ENCODE measurements at places on chromosomes 7 and 10.

DNA sequence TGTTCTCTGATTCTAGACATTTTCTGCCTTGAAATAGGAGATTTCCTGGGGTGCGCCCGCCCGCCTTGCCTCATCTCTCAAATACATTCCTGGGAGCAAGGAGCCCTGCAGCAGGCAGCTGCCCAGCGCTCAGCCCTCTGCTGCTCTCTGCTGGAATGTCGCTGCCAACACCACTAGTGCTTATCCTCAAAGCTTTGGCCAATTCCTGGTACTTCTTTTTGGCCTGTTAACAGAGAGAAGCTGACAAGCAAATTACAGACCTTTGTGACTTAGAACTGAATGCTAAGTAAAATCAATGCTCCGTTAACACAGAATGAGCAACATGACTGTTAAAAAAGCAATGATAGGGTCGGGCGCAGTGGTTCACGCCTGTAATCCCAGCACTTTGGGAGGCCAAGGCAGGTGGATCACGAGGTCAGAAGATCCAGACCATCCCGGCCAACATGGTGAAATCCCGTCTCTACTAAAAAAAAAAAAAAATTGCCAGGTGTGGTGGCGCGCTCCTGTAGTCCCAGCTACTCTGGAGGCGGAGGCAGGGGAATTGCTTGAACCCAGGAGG is 41.9 kb upstream of the SYPL1 start:
- peak; percentile 86 for DNase-seq

GRCh38 chr10:62225362-62225761 is 43.3 kb downstream of the RTKN2 start:
- no peak for DNase-seq

DNA sequence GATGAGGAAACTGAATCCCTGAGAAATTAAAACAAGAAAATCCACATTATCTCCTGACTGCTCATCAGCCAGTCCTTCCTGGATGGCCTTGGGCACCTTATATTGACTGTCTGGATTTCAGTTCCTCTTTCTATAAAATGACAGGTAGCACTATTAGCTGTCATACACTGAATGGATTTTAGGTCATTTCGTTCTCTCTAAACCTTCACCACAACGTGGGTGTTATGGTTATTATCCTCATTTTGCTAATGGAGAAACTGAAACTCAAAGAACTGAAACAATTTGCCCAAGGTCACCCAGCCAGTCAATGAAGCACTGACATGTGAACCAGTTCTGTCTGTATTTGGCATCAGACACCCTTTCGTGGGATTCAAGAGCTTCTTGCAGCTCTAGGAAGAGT is 193.8 kb downstream of the CYP26A1 start:
- no peak for DNase-seq

DNA sequence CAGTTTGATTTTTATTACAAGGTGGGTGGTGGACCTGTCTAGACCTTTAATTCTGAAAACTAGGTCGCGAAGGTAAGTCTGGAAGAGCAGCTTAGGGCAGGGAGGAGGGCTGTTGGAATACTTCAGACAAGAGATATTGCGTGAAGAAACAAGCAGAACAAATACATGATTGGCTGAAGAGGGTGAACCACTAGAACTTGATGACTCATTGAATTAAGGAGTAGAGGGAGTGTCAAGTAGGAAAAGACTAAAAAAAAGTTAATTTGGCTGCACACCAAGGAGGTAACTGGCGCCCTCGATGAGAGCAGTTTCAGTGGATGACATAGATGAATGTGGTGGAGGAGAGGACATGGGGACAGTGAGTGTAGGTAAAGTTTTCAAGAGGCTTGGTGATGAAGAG is 41.3 kb downstream of the WNT2 start:
- DNase-seq, result no peak

DNA sequence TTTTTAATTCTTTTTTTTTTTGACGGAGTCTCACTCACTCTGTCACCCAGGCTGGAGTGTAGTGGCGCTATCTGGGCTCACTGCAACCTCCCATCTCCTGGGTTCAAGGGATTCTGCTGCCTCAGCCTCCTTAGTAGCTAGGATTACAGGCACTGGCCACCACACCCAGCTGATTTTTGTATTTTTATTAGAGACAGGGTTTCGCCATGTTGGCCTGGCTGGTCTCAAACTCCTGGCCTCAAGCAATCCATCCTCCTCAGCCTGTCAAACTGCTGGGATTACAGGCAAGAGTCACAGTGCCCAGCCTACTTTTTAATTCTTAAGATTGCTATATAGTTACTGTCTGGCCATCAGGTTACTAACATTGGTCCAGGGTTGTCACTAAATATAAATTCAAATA is 59.6 kb downstream of the ZNF277 start:
- no peak for DNase-seq

DNA sequence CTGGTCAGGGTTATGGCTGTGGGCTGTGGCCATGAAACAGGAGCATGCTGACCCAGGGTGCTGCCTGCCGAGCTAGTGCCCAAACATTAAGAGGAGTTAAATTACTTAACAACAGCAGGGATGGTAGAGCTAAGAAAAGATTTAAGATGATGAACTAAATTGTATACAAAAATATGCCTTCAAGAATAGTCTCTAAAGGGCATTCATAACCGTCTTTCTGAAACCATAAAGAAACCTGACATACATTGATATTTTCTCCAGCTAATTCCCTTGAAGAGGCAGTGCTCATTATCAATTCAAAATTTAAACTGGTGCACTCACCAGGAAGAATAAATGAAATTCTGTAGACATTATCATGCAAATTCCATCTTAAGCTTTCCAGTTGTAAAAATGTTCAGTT is 265.8 kb upstream of the TAC1 start:
- DNase-seq, result no peak

DNA sequence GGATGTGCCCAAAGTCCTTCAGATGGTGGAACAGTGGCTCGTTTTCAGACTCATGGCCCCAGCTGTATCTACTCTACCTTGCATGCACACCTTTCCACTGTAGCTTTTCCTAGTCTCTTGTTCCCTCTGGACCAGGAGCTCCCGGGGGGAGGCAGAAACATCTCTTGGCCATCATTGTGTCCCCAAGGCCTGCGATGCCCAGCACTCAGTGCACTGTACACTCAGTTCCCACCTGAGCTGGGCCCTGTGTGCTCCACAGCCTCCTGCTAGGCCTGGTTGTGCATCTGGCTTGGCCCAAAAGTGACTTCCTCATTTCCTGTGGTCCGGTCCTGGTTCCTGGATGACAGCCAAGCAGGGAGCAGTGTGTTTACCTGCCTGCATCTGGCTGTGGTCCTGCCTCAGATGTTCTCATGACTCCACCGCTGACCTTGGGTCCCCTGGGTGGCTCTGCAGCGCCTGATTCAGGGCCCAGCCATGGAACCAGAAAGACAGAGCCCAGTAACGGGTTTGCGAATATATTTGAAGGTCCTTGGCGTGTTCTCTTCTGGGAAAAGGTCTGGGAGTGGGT is 9.9 kb upstream of the DOCK1 start:
- peak; percentile 63 for DNase-seq

DNA sequence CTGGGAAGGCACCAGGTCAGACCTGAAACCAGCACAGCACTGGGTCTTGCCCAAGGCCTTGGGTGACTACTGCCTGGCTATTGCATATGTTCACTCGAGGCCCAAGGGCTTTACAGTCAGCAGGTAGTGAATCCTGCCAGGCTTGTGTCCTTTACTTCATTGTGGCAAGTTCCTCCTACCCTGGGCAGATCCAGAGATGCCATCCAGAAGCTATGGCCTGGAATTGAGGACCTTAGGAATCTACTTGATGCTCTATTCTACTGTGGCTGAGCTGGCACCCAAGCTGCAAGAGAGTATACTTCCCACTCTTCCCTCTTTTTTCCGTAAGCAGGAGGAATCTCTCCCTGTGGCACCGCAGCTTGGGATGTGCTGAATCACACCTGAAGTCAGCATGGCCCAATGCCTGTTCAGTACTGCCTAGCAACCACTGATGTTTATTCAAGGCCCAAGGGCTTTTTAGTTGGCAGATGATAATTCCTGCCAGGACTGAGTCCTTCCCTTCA is 246.7 kb upstream of the CTBP2 start:
- DNase-seq, result no peak

DNA sequence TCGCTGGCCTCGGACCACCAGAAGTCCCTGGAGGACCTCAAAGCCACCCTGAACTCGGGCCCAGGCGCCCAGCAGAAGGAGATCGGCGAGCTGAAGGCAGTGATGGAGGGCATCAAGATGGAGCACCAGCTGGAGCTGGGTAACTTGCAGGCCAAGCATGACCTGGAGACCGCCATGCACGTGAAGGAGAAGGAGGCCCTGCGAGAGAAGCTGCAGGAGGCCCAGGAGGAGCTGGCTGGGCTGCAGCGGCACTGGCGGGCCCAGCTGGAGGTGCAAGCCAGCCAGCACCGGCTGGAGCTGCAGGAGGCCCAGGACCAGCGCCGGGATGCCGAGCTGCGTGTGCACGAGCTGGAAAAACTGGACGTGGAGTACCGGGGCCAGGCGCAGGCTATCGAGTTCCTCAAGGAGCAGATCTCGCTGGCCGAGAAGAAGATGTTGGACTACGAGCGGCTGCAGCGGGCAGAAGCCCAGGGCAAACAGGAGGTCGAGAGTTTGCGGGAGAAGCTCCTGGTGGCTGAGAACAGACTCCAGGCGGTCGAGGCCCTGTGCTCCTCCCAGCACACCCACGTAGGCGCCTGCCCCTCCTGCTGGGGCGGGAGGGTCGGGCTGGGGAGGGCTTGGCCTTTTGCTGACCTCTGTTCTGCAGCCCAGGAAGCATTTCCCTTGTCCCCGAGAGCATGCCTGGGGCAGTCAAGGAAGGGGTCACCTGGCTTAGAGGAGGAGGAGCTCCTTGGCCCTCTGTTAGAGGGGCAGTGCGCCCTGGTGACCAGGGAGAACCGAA is 77.3 kb upstream of the GTF2IRD1 start:
- no peak for DNase-seq

All from pancreas (tissue), 10 donors.